ENCODE measurements at places on chromosomes 5 and 9.

- DNase-seq, result no peak
These were observed 1929.5 kb upstream of the CDH9 start for GRCh38 chr5:28967848-28968247.

- no peak for DNase-seq
These were observed 367.5 kb upstream of the ADAMTS16 start for GRCh38 chr5:4772591-4772990.

GRCh38 chr5:126640866-126641265 lies 40.1 kb downstream of the PHAX start:
- no peak for DNase-seq

DNA sequence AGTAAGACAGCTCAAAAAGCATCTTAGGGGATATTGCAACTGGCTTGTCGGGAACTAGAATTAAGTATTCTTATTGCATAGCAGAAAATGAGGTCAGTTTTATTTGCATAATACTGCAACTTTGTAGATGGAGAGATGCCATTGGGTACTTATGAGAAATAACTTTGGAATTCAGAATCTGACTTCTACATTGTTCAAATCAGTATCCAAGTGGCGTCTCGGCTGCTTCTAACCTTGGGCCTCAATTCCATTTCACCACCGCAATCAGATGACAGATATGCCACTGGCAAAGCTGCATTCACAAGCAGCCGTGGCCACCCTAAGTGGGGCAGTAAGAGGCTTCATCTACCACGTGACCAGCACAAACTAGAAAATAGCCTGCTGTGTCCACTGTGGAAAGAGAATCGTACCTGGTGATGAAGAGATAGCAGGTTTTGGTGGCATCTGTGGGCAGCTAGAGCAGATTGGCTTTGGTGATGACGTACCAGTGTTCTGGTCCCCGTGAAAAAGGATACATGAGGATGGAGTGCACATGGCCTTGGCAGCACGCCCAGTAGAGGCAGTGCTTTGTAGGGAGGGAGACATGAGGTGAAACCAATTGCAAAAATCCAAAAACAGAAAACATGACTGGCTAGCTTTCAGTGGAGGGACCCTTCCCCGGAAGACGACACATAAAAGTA lies 116.6 kb downstream of the KLHL3 start:
- DNase-seq, result no peak

DNA sequence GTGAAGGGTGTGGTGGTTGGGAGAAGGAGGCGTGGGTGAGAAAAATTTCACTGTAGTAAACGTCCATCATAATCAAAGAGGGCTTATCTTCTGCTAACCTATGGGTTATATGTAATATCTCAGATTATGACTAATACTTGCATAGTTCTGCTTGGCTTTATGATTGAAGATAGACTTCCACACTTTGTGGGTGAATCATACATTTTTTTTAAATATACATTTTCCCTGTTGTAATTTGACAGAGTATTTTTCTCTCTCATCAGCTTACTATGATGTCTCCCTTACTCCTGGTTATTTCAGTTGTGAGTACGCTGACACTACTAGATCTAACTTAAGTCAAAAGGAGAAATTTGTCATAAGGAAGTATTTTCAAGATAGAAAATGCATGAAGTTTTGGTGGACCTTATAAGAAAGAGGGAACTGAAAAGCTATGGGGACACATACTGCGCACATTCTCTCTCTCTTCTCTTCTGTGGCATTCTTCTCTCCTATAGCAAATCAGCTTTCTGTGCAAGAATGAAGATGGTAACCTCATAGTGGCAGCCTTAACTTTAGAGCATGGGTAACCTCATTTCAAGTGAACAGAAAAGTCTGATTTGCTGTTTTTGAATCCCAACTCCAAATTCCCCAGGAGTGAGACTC lies 4.9 kb upstream of the JAK2 start:
- no peak for DNase-seq

DNA sequence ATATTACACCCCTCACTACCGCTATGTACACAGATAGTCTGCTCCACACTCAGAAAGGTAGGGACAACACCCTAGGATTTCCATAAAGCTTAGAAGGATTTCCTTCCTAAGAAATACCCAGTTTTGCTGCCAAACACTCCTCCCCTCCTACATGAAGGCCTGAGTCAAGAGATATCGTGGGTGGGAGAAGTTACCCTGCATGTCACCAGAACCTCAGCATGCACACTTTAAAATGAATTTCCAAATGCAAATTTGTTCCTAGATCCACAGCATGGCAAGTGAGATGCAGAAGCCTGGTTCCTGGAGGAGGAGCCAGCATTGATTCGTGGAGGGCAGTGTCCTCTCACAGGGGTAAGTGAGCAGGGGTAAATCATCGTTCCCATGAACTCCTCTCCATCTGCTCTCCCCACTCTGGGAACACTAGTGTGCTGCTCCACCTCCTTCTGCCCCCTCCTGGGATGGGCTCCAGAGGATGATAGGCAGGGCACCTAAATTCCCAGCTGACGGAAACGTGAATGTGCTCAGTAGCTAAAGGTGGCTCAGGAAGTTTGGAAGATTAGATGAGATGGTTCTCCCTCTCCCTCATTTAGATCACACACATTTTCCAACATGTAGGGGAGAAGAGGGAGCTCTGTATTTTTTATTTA lies 76.7 kb downstream of the PDE4D start:
- no peak for DNase-seq

DNA sequence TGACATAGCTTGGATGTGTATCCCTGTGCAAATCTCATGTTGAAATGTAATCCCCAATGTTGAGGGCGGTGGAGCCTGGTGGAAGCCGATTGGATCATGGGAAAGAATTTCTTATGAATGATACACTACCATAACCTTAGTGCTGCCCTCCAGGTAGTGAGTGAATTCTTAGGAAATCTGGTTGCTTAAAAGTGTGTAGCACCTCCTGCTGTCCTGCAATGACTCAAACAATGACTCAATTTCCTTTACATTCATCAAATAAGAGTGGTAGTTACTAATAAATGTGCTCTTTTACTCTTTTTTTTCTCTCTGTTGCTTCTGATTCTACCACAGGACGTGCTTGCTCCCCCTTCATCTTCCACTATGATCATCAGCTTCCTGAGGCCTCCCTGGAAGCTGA lies 1696.0 kb upstream of the CDH9 start:
- no peak for DNase-seq

DNA sequence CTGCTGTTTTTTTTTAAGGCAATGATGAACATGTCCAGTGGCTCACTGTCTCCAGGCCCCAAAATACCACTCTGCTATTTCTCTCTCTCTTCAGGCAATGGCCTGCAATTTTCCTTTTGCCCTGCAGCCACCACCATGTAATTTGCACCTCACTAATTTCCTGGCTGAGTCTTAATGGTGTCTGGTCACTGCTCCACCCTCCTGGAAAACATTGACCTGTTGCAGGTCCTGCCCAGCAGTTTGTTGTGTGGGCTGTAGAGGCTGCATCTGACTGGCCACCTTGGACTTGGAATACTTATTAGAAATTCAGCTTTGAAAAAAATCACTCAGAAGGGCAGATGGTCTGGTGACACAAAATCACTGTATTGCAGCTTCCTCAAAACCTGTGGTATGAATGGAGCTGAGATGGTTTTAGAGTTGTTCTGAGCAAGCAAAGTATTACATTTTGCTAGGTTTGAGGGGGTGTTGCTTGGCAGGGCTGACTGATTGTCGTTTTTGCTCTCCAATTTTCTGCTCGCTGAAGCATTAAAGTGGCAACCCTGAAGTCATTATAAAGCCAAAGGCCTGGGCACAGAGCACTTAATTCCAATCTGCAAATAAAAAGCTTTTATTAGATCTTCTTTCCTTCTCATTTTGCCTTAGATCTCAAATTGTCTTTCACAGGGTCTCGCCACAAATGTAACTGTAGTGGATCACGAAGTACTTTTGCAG lies 134.8 kb downstream of the TMEM174 start:
- DNase-seq, result no peak

- no peak for DNase-seq
These were observed 34.6 kb downstream of the EPB41L4A start for GRCh38 chr5:112384523-112384922.

DNA sequence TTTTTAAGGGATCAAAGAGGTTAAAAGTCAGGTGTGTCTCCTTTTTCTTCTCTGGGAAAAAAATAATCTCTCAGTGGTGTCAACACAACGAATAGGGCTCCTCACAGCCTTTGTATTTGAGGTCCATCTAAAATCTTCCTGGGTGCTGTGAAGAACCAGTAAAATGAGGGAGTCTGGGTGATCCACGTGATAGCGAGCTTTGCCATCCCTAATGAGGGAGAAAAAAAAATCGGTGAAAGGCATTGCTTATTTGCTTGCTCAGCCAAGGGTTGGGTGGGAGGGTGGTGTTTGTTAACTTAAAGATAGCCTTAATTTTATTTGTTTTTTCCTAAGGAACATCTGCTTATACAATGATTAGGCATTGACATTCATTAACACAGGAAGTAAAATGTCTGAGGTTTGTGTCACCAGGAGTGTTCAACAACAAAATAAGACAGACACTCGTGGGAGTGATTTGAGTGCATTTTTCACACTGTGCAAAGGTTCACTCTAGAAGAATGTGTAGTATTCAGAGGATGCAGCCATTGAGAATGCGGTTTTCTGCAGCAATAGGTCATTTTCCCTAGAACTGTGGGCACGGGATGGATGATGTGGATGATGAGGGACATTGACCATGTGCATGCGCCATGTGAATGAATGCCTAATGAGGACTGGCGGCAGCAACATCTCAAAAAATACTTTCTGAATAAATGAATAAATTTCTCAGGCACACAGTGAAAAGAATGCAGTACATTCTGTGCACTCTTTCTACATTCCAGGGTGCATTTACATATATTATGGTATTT lies 369.5 kb downstream of the NTRK2 start:
- no peak for DNase-seq

- no peak for DNase-seq
These were observed 31.3 kb downstream of the CPEB4 start for GRCh38 chr5:173919443-173919842.

DNA sequence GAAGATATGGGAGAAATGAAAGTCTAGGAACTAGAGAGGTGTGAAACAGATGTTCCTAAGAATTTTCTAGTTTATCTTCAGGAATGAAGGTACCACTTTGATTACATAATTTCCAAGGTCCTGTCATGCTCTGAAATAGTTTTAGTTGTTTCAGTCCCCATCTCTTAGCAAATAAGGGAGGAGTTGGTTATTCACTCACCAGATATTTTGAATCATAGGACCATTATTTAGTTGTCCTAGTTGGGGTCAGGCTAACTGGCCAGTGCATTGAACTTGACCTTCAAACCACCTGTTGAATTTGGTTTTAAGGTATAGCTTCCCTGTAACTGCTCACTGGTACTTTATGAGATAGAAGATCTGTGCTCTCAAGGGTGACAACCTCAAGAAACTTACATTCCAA lies 53.9 kb upstream of the TNFAIP8 start:
- no peak for DNase-seq

- DNase-seq, result no peak
These were observed 215.8 kb downstream of the EPB41L4A start for GRCh38 chr5:112203229-112203628.

DNA sequence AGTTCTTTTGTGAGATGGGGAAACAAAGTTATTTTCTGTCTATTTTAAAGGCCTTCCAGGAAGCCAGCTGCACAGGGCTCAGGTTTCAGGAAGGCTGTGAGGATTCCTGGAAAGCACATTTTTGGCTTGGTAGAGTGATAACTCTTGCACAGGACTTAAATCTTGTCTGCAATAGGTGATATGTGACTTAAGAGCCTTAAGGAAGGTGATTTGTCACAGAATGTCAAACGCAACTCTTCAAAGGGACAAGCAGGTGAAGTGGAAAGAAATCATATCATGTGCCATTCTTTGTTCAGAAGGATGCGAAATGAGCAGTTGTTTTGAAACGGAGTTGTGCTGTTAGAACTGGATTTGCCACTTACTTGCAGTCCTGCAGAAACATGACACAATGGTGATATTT lies 459.3 kb downstream of the MAT2B start:
- no peak for DNase-seq

- no peak for DNase-seq
These were observed 21.4 kb downstream of the OR2V1 start for GRCh38 chr5:181109489-181110013.

- no peak for DNase-seq
These were observed 741 bp upstream of the NKX2-5 start for GRCh38 chr5:173235499-173236394.

- no peak for DNase-seq
These were observed 1865.3 kb upstream of the CDH9 start for GRCh38 chr5:28903643-28904042.

GRCh38 chr9:107855164-107855563 lies 365.6 kb upstream of the KLF4 start:
- no peak for DNase-seq

DNA sequence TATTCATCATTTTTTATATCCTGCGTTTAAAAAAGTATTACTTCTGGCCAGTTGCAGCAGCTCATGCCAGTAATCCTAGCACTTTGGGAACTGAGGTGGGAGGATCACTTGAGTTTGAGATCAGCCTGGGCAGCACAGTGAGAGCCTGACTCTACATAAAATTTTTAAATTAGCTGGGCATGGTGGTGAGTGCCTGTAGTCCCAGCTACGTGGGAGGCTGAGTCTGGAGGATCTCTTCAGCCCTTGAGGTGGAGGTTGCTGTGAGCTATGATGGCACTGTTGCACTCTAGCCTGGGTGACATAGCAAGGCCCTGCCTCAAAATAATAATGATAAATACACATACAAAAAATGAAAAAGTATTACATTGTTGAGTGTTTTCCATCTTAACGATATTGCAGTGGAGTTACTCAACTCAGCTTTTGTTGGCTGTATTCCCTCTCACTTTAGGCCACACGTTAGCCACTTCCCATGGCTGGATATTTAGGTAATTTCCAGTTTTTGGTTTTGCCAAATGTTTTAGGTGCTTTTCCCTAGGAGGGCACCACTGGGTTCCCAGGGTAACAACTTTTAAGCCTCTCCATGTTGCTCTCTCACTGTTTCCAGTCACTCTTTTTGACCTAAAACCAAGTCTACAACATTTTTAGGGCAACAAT lies 20.6 kb downstream of the SHB start:
- DNase-seq, result no peak

GRCh38 chr9:83505282-83505681 lies 32.9 kb downstream of the FRMD3 start:
- no peak for DNase-seq

DNA sequence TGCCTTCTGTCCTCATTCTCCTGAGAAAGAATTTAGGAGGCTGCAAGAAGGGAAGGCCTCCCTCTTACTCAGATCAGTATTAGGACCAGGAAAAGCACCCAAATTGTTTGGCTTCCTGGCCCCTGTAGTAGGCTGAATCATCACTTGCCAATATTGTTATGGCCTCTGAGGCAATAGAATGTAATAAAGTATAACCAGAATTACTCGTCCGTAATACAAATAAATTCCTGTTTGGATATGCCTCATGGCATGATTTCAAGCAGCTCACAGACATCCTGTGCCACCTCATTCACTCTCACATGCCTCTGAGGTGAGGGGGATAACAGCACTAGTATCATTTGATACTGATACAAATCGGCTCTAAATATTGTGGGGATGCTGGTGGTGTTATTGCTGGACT lies 427.3 kb downstream of the ISL1 start:
- DNase-seq, result no peak
